HFF-Myc (cell line): ENCODE measurements at places on chromosomes 12 and 14.

- DNase-seq = no peak
Measured at GRCh38 chr12:10540776-10541205, 35.1 kb downstream of the EIF2S3B start.

DNA sequence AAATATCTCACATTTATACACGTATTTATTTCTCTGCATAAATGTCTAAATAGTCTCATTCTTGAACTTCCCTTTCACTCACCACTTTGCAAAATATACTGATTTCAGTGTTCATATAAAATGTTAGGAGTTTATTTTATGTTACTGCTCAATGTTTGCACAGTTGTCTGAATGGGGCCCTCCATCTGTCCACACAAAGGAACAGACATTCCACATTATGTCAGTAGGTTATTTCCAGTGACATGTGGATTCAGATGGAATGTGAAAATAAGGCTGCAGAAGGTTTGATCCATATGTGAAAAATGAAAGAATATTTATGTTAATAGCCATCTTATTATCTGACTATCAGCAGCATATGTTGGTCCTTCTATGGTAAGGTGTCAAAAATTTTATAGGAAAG, 994.4 kb upstream of the SEL1L start:
- DNase-seq = no peak

- DNase-seq = no peak
Measured at GRCh38 chr12:131865180-131865875, 29.1 kb upstream of the ULK1 start.

- no peak for DNase-seq
Measured at GRCh38 chr12:77796775-77797174, 33.9 kb upstream of the NAV3 start.

DNA sequence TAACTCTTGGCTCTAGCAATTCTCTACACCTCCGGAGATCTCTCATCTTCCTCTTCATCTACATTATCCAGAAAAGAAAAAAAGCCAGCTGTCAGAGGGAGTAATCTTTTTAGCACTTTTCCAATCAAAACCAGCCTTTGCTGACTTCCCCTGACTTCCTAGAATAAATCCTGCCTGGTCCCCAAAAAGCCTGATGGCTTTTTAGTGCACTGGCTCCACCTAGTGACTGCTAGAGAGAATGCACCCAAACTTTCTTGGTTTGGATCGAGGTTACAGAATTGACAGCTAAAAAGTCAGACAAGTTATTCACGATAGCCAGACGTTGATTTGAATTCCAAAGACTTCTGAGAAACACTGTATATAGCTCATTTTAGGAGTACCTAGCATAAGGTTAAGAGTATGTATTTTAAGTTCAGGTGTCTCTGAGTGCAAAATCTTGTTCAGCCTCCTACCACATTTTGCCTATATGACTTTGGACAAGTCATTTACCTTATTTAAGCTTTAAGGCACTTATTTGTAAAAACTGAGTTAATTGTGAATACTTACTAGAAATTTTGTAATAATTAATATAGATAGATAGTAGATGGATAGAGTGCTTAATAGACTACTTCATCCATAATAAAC, 185.7 kb upstream of the GRIN2B start:
- DNase-seq = peak; percentile 14

DNA sequence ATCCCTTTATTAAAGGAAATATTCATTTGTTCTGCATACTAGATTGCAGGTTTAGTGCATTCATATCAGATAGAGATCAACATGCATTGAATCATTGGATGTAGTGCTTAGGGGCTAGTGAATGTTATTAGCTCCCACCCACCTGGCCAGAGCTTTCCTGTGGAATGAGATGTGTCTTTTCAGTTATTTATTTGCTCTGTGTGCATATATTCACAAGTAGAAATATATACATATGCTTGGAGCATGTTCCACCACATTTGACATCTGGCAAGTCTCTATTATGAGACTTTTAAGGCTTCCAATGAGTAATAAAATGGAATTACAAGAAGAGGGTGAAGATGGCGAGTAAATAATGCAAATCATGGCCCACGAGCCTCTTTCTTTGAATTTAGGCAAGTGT, 180.0 kb upstream of the LMO3 start:
- no peak for DNase-seq

DNA sequence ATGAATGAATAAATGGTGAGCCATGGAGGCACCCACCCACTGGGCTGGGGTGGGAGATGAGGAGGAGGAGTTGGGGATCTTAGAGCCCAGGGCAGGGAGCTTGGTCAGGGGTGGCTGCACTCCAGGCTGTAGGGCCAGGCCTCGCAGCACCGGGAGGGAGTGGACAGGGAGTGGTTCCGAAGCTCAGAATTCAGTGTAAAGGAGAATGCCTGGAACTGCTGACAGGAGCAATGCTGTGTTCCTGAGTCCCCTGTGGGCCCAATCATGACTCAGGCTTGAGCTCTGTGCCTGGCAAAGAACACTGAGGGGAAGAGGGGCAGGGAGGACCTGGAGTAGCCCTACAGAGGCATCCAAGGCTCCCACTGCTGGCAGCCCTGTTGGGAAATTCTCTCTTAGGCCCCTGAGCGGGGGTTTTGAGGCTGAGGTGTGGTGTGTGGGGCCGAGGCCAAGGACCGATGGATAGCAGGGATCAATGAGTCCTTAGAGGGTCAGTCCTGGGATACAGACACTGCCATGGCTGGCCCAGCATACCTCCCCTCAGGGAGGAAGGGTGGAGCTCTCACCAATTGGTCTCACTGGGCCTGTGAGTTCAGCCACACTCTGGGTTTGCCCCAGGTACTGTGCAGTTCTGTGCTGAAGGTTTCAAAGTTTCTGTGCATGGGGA, 9.5 kb upstream of the RABGGTA start:
- DNase-seq = no peak

DNA sequence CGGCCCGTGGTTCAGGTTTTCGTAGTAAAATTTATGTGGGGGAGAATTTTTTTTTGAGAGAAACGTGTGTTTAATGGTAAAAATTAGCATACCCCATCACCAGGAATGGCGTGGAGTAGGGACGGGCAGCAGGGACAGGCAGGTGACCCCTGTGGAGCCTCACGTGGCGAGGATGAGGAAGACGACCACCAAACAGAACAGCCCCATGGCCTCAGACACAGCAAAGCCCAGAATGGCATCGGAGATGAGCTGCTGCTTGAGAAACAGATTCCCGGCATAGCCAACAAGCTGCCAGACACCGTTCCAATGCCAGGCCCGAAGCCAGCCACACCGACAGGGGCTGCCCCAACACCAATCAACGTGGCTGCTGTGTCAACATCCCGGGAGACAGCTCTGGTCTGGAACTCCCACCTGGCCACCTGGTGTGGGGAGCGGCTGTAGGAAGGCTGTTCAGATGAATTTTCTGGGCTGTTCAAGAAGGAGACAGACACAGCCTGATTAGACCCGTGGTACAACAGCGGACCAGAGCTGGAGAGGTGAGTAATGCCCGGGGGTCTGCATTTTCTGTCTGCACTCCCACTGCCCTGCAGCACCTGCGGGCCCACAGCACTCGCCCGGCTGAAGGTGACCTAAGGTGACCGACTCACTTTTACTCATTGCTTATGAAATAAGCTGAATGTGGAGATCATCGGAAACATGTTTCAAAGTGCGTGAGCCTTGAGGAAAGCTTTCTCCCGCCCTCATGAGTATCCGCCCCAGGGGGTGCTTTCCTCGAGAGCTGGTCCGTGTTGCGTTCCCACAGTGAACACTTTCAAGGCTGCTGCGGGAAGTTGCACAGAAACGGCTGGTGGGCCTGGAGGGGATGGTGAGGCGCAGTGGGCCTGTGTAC, 10.6 kb downstream of the TMEM121 start:
- DNase-seq = no peak

- DNase-seq = peak; percentile 27
Measured at GRCh38 chr14:51776102-51776894, 84.1 kb upstream of the GNG2 start.

DNA sequence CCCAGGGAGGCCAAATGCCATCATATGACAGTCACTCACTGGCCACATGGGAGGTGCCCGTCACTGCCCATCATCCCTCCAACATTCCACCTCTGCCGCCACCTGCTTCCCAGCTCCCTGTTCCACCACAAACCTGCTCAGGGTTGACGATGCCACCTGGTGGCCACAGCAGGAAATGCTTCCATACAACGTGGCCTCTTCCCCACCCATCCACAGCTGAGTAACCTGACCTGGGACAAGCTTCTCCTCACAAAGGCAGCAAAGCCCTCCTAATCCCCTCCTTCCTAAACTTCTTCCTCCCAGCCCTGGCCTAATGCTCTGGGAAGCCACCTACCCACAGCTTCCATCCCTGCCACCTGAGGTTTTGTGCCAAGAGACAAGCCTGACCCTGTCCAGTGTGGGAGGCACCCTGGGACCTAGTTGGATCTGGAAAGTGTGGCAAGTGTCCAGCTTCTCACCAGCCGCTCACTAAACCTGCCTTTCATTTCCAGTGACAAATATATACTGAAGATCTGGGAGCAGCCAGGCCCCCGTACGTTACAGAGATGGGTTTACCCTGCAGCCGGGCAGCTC, 4.3 kb downstream of the DEGS2 start:
- peak; percentile 16 for DNase-seq

- DNase-seq = no peak
Measured at GRCh38 chr12:11684393-11684792, 34.9 kb downstream of the ETV6 start.

DNA sequence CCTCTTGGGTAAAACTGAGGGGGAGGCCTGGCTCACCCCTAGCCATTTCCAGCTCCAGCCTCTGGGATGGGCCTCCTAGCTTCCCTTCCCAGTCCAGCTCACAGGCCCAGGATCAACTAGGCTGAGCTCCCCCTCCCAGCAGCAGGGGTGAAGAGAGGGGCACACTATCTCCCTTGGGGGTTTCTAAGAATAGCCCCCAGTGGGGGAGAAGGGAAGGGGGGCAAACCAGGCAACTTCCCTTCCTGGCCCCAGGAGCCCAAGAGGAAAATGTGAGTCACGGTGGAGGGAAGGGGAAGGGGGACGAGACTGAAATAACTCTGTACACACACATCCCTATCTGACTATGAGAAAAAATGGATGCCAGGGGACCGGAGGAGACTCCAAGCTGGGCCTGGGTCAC, 9.0 kb downstream of the ADCY6 start:
- DNase-seq = no peak

GRCh38 chr12:131122631-131123030, 168.9 kb downstream of the ADGRD1 start:
- DNase-seq = no peak
